CMK (cell line): ENCODE measurements at places on chromosomes 12 and 14.

DNA sequence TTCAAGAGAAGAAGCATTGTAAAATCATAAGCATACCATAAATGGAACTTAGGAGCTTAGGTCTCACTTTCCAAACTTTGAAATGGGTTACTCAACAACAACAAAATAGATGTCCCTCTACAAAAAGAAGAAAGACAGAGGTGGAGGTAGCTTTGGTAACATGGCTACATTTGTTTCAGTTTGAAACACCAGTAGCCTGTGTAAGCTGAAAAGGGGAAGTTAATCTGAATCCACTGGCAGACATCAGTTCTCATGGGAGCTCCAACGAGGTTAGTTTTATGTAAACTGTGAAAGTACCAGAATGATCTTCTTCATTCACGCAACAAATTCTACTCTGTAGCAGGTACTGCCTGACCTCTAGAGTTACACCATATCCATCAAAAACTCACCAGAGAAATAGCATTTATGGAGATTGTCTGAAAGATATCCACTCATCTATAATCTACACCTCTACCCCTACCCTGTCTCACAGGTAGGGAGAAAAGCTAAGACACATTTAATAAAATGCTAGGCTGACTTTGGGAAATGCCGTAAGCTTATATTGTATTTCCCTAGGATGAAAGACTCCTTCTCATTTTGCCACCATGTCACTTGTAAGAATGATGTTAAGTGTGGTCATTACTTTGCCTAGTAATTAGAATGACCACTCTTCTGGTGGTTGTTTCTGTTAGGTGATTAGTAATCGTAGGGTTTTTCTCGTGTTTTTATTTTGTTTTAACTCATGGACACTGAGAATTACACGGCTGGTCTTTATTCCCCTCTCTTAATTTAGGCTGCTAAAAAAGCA is 224.1 kb downstream of the ASCL1 start:
- no peak for DNase-seq

DNA sequence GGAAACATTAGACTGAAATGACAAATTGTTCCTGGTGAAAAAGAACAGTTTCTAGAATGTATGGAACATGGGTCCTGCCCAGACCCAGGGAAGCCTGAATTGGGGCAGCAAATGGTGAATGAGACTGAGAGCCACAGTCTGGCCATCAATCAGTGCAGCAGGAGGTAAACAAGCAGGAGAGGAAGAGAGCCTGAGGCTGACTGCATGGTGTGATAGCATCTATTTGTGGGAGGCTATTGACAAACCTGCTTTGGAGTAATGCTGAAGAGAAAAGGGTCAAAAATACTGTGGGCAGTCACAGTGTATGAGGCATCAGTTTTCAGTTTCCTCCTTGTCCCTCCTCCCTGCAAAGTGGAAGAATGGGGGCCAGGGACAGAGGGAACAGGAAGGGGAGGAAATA is 136.8 kb downstream of the ANKS1B start:
- DNase-seq: no peak

DNA sequence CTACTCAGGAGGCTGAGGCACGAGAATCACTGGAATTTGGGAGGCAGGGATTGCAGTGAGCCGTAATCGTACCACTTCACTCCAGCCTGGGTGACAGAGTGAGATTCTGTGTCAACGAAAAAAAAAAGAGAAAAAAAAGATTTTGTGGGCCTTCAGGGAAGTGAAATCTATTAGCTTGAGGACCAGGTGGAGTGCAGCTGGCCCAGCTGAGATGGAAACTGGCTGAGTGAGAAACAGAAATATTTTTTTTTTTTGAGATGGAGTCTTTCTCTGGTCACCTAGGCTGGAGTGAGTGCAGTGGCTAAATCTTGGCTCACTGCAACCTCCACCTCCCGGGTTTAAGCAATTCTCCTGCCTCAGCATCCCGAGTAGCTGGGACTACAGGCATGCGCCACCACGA is 2.3 kb upstream of the CLEC4C start:
- DNase-seq: no peak

DNA sequence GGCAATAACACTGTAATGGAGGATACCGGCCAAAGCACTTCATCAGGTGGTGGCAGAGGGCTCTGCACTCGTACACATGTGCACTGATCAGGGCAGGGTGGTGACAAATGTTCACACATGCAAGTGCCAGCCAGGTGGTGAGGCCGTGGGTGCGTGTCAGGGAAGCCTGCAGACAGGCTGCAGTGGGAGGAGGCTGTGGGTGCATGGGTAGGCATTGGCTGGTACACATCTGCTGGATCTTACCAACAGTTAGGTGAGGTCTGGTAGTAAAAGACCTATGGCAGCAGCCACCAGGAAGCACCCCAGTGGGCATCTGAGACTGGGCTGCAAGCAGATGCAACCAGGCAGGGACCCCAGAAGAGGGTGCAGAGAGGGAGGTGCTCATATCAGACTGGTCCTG is 65.3 kb downstream of the PDE6H start:
- DNase-seq: no peak

DNA sequence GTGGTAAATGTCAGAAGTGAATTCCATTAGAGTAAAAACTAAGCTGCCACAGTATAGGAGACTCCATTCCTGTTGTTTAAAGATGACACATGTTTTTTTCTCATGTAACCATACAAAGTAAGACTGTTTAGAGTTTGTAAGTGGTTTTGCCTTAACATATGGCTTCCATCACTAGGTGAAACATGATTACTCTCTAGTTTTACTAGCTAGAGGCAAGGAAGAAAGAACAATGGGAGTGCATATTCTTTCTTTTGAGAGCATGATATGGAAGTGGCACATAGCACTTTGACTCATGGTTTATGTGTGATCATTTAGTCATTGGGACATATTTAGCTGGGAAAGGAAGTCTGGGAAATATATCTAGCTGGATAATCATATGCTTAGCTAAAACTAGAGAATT is 7.7 kb downstream of the ATF7IP start:
- DNase-seq: no peak

GRCh38 chr12:7180685-7181084 is 8.8 kb upstream of the PEX5 start:
- no peak for DNase-seq

DNA sequence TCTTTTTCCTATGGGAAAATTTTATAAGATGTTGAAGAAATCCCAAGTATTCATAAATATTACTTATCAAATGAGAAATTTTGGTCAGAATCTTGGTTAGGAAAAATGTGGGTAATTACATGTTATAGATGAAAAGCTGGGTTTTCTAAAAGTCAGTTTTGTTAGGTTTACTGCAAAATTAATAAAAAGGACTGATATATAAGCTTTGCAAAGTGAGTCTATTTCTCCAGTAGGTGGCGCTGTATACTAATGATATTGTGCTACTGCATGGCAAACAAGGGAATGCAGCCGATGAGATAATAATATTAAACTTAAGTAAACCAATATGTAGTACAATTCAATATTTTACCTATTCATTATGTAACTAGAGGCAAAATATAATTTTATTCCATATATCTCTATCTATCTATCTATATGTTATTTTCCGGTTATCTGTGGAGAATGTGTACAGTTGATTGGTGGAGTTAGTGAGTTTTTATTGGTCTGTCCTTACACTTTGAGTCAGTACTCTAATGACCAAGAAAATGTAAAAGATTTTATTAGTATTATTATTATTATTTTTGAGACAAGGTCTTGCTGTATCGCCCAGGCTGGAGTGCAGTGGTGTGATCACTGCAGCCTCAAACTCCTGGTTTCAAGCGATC is 32.9 kb downstream of the MIPOL1 start:
- peak; percentile 33 for DNase-seq

GRCh38 chr14:49865431-49865859 is 12.9 kb upstream of the NEMF start:
- peak; percentile 47 for DNase-seq

- no peak for DNase-seq
These were observed 111.8 kb downstream of the KIF26A start for GRCh38 chr14:104250175-104250574.

GRCh38 chr12:64625243-64626077 is 15.2 kb downstream of the RASSF3 start:
- DNase-seq: peak; percentile 40

- DNase-seq: no peak
These were observed 23.7 kb downstream of the CDC42BPB start for GRCh38 chr14:103033681-103034096.

- no peak for DNase-seq
These were observed 54.7 kb downstream of the SUSD6 start for GRCh38 chr14:69666112-69666511.

GRCh38 chr12:21773263-21773741 is 1.2 kb downstream of the KCNJ8 start:
- DNase-seq: no peak

DNA sequence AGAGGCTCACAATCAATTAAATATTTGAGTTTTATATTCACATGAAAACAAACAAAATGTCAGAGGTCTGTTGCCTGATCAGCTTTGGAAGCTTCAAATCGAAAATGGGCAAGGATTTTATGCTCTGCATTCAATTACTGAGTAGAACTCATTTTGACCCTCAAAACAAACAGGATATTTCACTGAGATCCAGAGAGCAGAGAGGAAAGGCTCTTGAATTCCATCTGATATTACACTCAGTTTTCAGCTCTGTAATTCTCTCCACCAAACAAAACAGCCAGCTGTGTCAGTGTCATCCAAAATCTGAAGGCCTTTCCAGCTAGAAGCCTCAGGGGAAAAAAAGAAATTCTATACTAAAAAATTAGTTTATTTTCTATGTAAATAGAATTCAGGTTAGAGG is 128.6 kb upstream of the FLRT2 start:
- no peak for DNase-seq

DNA sequence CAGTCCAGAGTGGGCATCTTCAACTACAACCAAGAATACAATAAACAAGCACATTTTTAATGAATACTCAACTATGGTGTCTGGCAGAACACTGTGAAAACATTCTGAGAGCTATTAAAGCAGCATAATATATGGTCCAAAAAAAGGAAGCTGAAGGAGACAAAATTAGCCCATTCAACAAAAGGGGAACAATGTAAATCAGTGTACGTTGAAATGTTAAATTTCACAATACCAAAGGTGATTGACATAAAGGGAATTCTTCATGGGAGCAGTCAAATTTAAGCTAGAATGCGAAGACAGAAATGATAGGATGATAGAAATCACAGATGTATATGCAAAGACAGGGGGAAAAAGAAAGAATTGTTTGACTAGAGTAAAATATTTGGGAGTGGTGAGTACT is 41.3 kb upstream of the SYCP3 start:
- no peak for DNase-seq

GRCh38 chr14:64828071-64828470 is 51.6 kb downstream of the SPTB start:
- DNase-seq: no peak

DNA sequence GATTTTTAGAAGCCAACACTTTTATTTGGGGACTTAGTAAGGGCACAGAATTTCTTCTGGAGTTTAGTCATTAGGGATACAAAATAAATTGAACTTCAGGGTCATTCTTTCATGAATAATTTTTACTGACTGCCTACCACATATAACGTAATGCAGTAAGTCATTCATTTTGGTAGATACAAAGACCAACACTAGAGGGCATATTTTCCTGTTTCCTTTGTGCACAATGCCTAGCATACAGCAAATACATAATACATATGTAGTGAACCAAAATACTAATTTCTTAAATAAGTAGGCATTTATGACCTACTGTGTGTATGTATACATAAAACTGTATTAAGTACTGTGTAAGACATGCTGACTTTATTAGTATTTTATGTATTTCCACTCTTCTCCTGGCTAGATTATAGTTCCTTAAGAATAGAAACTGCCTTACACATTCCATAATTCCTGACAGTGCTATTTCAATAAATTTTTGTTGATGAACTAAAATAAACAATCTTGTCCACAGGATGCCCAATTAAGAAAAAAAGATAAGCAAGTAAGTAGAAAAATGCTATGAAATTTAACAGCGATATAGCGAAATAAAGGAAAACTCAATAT is 47.9 kb downstream of the PPP1R12A start:
- DNase-seq: peak; percentile 12

GRCh38 chr12:120737557-120738251 is 12.1 kb downstream of the ACADS start:
- no peak for DNase-seq

DNA sequence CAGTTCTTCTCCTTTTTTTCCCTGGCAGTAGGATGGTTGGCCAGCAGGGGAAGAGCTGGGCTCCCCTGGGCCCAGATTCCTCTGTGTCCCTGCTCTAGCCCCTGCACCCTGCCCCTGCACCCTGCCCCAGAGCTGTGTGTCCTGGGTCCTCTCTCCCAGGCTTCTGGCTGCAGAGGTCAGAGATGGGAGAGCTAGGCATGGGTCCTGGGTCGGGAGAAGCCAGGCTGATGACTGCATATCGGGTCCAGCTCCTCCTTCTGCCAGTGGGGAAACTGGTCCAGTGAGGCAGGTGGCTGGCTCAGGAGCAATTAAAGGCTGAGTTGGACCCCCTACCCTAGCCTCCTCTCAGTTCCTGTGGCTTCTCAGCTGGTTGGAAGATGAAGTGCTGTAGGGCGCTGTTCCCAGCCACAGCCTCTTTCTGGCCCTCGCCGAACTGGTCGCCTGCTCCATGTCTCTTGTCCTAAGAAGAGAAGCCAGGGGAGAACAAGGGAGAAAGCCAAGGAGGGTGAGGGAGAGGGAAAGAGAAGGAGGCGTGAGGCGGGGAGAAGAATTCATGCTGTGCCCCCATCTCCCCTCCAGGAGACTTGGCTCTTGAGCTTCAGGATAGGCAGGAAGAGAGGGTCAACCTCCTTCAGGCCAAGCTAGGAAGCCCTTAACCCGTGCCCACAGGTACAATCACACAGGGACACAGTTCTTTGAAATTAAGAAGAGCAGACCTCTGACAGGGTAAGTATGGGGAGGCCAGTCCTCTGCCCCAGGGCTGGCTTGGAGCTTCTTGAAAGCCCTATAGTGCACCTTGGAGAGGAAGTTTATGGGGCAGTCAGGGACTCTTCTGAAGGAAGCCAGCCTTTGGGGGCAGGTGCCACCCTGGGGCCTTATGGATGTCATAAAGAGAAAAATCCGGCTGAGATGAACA is 9.5 kb downstream of the VASH1 start:
- no peak for DNase-seq

- DNase-seq: no peak
These were observed 3.9 kb downstream of the TSPAN9 start for GRCh38 chr12:3081091-3081490.

DNA sequence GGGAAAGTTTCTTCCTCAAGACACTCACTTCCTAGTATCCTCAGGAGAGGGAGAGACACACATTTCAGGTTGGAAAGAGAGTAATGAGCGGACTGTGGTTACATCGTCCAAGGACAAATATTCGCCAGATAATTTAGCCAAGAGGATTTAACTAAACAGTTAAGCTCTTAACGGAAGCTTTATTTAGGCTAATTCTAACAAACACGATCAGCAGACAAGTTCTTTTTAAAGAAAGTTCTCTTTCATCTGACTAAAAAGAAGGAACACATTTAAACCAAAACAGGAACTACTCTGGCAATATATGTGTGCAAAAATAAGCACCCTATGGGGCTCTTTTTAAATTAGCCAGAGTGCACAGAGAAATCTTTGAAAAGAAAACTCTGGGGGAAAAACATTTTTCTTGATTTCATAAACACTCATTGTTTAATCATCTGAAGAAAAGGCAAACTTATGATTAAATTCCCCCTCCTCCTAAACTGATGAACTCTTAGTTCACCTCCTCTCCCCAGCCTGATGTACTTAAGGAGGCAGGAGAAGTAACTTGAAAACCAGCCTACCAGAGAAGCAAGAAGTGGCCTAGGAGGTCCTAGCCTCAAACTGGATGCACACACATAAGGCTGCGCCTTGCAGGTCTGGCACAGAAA is 13.3 kb upstream of the BTG1 start:
- no peak for DNase-seq
